ENCODE measurements at places on chromosomes 1 and 21.

GRCh38 chr1:9243066-9243739 is 8.6 kb downstream of the H6PD start:
- DNase-seq: no peak

DNA sequence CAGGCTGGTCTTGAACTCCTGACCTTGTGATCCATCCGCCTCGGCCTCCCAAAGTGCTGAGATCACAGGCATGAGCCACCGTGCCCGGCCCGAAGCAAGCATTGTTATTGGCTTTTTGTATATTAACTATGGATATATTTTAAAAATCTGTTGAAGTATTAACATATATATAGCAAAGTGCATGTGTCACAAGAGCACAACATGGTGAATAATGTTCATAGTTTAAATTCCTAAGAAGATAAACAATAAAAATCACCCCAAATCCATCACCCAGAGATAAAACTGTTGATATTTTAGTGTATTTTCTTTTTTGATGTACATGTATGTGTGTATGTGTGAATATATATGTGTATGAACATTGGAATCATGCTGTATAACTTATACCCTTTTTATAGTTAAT is 9.1 kb upstream of the FOXE3 start:
- DNase-seq: no peak

DNA sequence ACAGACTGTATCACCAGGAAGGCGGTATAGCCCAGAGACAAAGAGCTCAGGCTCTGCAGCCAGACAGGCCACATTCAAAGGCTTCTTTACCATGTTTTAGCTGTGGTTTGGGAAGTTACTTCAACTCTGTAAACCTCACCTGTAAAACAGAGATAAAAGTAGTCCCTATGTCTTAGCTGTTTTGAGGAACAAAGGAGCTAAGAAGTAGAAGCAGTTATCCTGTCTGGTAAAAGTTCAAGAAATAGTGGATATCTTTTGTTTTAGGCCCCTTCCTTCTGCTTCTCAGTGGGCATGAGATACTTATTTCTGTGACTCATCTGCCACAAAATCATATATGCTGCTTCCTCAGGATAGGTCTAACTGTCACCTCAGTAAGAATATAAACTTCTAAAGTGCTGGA is 6.5 kb downstream of the CD34 start:
- no peak for DNase-seq

GRCh38 chr21:45510466-45510955 is 31.7 kb downstream of the SLC19A1 start:
- DNase-seq: no peak

DNA sequence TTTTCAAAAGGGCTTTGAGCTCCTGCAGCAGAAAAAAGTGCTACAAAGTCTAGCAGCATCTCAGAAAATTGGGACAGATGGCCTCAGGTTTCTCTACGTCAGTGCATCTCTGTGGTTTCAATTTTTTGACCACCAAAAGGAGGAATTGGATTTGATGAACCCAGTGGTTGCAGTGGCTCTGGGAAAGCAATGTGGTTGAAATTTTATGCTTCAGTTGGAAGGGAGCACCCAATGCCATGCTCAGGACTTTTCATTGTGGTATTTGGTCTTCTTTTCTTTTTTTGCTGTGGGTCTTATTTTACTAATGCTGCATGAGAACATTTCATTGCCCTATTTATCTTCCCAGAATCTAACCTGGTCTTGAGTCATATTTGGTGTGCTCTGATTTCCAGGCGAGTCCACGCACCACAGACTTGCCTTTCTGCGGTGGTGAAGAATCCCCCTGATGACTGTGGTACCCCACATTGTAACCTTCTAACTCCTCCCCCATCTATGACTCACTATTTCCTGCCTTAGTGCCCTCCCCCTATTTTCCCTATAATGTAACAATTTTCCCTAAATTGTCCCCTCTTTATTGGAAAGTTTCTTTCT is 56.7 kb downstream of the S1PR1 start:
- no peak for DNase-seq

GRCh38 chr21:39441502-39442475 is 3.8 kb downstream of the LCA5L start:
- no peak for DNase-seq

GRCh38 chr1:229397762-229398161 is 36.1 kb downstream of the ACTA1 start:
- no peak for DNase-seq

DNA sequence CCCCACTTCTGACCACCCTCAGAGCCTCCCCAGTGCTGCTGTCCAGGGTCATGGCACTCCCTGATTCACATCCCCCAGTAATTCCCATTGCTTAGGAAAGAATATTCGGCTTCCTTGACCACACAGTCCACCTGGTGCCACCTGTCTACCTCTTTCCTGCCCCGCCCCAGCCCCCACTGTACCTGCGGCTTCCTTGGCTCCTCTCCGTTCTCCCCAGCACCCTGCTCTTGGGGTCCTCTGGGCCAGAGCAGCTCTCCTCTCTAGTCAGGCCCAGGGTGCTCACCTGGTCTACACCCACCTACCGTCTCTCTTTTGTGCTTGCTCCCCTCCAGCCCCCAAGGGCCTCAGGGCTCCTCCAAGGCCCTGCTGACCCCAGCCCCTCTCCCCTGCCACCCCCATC is 142.6 kb downstream of the PEX14 start:
- DNase-seq: no peak

GRCh38 chr1:231584117-231584516 is 42.5 kb upstream of the DISC1 start:
- DNase-seq: no peak

DNA sequence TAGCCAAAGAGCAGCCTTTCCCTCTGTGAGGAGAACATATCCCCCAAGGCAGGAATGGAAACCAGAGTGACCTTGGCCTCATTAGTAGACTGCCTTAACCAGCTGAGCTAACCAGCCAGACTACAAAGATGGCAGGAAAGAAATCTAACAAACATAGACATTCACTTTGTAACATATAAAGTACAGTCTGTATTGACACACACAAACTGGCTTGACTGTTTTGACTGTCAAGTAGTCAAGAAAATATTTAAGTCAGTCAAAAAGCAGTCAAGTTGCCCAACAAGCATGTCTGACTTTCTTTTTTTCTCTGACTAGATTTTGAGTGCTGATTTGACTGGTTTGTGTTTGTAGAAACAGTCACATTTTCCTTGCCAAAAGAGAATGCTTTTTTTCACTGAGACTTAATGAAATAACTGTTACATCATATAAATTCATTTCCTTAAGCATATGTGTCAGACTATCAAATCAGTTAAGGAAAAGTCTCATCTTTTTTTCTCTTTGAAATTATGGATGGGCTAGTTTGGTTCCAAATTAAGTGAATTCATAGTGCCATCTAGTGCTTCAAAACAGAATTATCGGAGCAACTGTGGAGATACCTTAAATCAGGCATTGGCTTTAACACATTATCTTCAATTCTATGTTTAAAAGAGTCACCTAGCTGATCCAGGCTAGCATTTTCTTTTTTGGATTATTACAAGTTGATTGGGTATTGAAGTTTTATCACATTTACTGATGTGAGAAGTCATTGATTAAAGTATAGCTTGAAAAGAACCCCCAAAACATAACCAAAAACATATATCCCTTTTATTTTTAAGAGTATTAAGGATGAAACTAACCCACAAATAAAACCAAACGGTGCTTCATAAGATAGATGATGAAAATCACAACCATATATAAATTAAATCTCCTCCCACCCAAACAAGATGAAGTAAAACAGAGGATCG is 75.0 kb downstream of the ATP6V1G3 start:
- no peak for DNase-seq

DNA sequence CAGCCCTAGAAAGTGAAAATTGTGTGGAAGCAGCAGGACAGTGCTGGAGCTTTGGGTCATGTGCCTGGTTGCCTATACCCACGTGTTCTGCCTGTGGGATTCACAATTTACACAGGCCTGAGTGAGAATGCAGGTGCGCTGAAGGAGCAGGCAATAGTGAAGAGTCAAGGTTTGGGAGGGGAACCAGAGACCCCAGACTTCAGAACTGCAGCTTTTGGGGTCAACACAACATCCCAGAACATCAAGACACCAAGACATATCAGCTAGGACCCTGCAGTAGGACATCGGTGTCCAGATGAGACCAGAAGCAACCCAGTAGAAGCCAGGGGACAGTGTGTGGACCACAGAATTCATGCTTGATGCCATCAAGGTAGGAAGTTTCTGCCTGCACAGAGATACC is 29.1 kb upstream of the CNIH3 start:
- DNase-seq: no peak

- DNase-seq: no peak
Observed at GRCh38 chr1:216626394-216627067, 96.7 kb downstream of the ESRRG start.

- DNase-seq: no peak
Observed at GRCh38 chr1:236990052-236990445, 14.2 kb downstream of the MT1HL1 start.

Measured in neural crest cell (in vitro differentiated cells).